Stimulated activated CD8-positive, alpha-beta memory T cell treated with anti-CD3 and anti-CD28 coated beads, Interleukin-7, amount 100 ng/mL, for 24 hours (primary cell): ENCODE measurements at places on chromosomes 6 and 20.

DNA sequence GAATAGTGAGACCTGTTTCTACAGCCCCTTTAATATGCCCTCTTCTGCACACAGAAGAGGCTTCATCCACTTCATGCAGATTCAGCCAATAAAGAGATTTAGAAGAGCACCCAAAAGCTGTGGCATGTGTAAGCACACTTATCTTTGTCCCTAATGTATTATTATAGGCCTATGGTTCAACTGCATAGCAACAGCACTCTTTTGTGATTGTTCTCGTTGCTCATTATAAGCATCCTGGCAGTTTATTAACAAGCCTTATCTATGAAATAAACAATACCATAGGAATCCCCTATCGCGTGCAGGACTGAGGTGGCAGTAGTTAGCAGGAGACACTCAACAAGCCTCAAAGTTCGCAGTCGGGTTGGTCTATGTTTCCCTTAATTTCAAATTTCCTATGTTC lies 138.5 kb upstream of the BEND6 start:
- DNase-seq = no peak

- no peak for DNase-seq
Measured at GRCh38 chr20:37901654-37902503, 1.0 kb upstream of the VSTM2L start.

GRCh38 chr20:37642246-37642645 lies 51.6 kb upstream of the CTNNBL1 start:
- no peak for DNase-seq

DNA sequence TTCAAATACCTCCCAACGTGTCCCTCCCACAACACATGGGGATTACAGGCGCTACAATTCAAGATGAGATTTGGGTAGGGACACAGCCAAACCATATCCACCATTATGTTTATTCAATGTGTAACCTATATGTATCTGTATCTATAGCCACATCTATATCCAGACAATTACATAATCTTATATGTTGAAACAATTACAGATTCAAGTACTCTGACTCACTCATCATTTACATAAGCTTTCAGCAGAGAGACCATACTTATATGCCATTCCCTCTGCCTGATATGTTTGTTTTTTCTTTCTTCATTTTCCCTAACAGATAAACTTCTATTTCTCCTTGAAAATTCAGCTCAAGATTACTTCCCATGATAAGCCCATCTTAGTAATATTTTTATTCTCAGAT lies 163.6 kb downstream of the LAMA2 start:
- no peak for DNase-seq

GRCh38 chr6:119256978-119257462 lies 92.5 kb downstream of the MAN1A1 start:
- DNase-seq = no peak

DNA sequence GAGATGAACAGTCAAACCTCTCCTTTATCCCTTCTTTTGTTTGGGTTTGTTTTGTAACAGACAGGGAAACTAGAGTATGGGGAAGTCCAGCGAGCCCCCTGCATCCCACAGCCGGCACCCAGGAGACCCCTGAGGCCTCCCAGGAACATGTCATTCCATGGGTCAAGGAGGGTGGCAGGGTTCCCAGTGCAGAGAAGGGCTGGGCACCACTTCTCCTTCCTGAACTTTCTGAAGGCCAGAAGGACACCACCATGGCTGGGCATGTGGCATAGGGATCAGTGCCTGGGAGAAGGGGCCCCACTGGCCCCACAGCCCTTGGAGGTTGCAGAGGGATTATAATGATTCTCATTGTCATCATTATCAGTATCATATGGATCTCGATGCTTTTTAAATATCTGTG lies 13.9 kb upstream of the CST7 start:
- no peak for DNase-seq

DNA sequence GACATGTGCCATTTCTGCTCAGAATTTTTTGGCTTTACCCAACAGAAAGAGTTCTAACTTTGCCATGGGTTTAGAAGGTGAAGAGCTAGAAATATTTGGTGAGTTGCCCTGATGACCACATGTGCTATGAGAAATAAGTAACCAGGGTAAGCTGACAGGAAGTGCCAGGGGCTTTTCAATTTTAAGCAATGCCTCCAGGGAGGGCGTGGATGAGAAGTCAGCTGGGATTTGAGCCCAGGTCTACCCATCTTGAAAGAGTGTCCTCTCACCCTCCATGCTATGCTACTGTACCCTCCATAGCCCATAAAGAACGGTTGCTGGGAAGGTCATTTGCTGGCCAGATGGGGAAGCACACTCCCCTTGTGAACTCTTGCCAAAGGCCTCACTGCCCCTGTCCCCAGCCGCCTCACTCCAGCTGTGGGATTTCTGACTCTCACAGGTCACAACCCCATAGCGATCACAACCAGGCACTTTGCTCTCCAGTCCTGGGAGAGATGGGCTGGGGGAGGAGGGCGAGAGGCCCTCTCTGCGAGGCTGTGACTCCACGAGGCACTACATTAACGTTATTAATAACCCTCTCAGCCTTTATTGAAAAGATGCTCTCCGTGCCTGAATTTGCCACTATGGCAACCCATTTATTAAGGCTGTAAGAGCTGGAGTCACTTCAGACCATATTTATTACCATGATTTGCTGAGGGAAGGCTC lies 291.1 kb downstream of the DHX35 start:
- DNase-seq = no peak

DNA sequence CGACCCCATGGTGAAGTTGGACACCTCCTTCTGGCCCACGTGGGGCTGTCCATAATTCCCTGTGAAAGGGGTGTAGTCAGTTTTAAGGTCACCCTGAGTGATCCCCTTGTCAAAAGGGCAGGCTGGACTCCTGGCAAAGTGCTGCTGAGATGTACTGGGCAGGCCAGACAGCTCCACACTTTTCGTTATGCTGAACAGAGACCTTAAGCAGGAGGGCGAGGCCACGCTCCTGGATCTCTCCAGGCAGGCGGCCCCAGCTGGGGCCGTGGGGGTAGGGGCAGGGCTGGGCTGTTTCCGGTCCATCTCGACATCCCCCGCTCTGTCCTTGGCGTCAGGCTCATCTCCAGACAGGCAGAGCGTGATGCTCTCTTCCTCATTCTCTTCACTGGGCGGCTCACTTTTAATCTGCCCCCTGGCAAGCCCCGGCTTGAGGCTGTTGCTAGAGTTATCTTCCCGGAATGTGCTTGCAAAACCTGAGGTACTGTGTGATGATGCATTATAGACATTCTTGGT lies 56.7 kb downstream of the GJA10 start:
- no peak for DNase-seq

DNA sequence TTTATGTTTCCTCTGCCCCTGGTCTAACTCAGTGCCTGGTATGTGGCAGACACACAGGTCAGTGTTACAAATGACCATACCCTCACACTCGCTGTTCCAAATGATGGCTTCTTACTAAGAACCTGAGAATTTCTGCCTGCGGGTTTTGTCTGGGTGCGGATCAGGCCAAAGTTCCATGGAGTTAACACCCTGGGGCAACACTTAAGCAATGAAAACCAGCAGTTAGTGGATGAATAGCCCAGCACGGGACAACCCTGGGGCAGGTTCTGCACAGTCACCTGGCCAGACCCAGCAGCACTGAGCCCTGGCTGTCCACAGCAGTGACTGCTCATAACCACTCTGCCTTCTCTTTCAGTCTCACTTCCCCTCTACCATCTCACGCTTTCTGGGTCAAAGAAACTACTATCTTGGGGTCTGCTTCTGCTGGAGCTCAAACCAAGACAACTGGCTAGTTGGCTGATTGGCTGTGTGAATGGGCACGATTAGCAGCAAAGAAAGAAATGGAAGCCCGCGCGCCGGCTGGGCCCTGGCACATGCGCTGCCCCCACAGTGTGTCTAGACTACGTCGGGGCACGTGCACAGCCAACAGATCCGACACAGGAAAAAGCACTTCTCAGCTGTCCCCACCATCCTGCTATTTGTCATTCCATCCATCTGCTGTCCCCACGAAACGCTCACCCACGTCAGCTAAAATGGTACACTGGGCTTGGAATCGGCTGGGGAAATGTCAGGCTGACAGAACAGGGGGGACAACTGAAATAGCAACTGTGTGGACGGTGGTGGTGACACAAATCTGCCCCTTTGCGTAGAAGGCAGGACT lies 36.6 kb downstream of the MGME1 start:
- DNase-seq = no peak

DNA sequence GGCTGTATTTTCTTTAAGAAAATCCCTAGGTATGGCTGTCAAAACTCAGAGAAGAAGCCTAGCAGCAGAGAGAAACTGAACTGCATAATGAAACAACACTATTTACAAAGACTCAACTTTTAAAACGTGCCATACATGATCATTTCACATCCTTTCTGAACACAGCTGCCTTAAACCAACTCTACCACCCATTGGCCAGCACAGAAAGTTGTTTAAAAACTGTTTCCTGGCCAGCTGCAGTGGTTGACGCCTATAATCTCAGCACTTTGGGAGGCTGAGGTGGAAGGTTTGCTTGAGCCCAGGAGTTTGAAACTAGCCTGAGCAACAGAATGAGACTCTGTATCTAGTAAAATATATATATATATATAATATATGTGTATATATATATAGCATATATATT lies 336.4 kb upstream of the SOX4 start:
- DNase-seq = no peak

DNA sequence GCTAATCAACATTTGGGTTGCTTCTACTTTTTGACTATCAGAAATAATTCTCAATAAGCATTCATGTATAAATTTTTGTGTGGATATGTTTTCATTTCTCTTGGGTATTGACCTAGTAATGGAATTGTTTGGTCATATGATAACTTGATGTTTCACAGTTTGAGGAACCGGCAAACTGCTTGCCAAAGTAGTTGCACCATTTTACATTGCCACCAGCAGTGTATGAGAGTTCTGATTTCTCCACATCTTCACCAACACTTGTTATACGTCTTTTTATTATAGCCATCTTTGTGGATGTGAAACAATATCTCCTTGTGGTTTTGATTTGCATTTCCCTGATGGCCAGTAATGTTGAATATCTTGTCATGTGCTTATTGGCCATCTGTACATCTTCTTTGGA lies 42.6 kb upstream of the TGM2 start:
- DNase-seq = no peak

- no peak for DNase-seq
Measured at GRCh38 chr6:118667988-118668387, 16.6 kb upstream of the CEP85L start.

DNA sequence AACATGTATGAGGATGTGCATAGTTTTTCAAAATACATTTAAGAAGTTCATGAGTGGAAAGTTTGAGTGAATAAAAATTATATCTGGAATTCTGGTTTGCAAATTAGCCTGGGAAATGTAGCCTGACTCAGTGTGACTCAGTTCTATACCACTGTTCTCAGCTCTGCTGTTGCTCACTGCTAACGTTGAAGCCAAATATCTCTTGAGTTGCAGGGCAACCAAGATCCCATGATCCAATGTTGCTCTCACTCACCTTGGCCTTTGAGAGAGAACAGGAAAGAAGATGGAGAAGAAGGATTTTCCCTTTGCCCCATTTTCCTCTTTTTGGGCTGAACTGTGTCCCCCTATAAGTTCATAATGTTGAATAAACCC lies 28.9 kb downstream of the PSMB9 start:
- DNase-seq = no peak

GRCh38 chr20:48382304-48382703 lies 445.5 kb downstream of the PREX1 start:
- no peak for DNase-seq

GRCh38 chr20:50381771-50382593 lies 128.2 kb upstream of the PTPN1 start:
- no peak for DNase-seq

DNA sequence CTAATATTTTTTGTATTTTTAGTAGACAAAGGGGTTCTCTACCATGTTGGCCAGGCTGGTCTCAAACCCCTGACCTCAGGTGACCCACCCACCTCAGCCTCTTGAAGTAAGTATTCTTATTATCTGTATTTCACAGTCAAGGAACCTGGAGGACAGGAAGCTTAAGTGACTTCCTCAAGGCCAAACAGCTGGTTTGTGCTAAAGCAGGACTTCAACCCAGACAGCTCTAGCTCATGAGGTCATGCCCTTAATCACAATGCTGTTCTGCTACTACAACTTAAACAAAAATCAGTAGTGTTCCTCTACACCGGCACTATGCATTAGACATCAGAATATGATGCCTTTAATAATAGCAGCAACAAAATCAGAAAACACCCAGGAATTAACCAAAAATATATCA lies 168.9 kb downstream of the ADGB start:
- DNase-seq = no peak

- DNase-seq = no peak
Measured at GRCh38 chr20:44973053-44973452, 6.7 kb downstream of the STK4 start.

DNA sequence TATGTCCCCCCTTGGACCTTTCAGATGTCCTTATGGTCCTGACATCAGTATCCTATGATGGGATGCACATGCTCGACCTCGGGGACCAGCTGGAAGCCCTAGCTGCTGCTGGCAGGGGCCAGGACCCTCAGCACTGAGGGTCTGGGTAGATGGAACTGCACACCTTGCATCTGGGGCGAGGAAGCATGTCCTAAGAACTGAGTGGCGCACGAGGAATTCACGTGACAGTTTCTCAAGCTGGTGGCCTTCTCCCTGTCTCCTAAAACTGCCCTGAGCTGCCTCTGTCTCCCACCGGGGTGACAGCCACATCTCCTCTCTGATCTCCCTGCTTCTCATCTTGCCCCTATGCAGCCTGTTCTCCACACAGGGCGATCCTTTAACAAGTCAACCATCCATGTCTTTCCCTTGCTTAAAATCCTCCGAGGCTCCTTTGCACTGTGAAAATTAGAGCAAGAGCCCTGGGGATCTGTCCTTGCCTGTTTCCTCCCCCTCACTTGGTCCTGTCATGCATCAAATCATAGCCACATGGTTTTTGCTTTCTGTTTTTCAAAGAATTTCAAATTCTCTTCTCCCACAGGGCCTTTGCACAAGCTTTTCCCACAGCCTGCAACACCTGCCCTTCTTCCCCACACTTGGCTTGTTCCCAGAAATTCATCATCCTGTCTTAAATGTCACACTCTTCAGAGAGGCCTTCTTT lies 107.7 kb downstream of the CDH26 start:
- no peak for DNase-seq

- DNase-seq = peak; percentile 19
Measured at GRCh38 chr6:143060806-143061596, at the start of gene AIG1. AIG1 (plus strand) TSS chr6:143060889; CDS start chr6:143060926, 37 bp downstream.

- no peak for DNase-seq
Measured at GRCh38 chr20:43767686-43768474, 41.1 kb upstream of the GTSF1L start.

DNA sequence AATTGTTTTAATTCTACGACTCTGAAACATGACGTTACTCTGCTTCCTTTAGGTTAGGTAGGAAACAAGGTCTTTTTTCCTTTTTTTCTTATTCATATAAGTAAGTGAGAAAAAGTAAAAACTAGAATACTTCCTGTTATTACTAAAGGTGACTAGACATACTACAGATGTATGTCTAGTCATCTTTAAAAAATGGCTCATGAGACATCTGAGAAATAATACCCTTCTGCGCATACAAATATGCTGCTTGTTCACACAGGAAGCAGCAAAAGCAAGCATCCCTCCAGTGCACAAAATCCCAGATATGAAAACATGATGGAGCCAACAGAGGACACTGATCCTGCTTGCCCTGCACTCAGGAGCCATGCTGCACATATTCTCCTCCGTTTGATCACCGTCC lies 699.1 kb downstream of the EPM2A start:
- DNase-seq = no peak
